ENCODE measurements at places on chromosomes 4 and X.

DNA sequence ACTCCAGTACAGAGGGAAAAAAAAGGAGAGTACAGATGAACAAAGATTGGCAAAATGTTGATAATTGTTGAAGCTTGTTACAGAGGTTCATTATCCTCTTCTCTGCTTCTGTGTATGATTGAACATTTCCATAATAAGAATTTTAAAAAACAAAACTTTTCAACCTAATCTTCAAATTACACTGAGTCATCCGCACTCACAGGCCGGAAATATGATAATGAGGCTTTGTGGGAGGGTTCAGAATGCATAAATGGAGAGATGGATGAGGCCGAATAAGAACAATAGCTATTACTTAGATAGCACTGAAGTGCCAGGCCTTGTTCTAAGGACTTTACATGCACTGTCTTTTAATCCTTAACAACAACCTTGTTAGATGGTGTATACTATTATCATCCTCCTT lies 4.6 kb upstream of the ERCC6L start:
- no peak for DNase-seq

DNA sequence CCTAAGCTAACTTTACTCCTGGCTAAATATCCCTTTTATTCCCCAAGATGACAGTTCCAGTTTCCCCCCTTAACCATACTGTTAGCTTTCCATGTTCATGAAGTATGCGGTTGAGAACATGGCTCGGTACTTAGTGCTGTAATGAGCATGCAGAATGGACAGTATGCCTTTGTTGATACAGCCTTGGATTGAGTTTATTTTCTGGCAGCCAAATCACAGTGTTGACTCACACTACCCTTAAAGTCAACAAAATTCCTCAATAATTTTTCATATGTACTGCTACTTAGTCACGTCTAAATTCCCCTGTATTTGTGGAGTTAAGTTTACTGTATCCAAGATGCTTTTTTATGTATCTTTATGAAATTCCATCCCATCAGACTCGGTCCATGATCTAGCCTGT lies 1.4 kb upstream of the VEGFC start:
- no peak for DNase-seq

DNA sequence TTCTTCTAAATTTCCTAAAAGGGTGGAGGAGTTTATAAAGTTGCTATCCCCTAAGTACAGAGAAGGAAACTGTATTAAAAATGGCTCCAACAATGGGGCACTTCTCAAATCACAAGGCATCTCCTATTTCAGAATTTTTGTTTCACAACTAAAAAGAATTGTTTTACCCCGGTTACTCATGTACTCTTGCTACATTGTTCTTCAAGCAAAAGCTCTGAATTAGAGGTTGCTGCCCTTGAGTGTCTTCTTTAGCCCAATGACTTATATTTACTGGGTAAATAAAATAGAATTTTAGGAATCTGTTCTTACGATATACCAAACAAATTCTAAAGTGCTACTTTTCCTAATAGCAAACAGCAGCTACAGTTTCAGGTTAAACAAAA lies 67.5 kb downstream of the PPEF2 start:
- no peak for DNase-seq

DNA sequence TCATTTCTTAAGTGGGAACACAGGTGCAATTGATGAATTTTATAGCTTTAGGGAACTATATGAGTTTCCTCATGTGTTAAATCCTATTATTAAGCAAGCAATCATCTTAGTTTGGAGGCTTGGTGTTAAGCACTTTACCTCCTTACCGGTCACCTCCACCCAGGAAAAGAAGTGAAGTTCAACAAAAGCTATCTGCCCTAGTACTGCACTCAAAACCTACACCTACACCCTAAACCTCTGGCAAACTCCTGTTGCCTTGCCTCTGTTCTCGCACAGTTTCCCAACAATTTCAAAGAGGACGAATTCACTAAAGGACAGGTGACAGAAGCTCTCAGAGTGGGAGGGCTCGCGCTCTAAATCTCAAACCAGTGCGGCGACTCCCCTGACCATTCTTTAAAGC lies 85.7 kb upstream of the TENT5D start:
- no peak for DNase-seq

GRCh38 chr4:120327276-120327675 lies 260.6 kb upstream of the MAD2L1 start:
- DNase-seq: no peak

GRCh38 chrX:109859651-109860050 lies 126.6 kb upstream of the ACSL4 start:
- no peak for DNase-seq

DNA sequence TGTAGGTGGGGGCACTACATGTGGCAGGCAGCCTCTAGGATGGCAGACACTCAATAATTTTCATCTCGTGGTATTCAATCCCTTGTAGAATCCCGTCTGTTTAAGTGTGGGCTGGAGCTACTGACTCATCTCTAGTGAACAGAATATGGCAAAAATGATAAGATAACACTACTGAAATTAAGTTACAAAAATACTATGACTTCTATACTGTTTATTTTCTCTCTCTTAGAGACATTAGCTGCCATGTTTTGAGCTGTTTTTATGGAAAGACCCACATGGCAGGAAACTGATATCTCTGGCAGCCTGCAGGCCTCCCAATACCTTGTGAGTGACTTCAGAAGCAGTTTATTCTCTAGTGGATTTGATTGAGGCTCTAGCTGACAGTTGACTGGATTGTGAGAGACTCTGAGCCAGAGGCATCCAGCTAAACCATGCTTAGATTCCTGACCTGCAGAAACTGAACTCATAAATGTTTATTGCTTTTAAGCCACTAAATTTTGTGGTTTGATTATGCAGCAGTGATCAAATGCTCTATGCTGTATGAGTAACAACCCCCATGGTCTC lies 298.8 kb upstream of the CTSO start:
- no peak for DNase-seq

- no peak for DNase-seq
Measured at GRCh38 chrX:148080593-148080992, 99.5 kb downstream of the FMR1NB start.

DNA sequence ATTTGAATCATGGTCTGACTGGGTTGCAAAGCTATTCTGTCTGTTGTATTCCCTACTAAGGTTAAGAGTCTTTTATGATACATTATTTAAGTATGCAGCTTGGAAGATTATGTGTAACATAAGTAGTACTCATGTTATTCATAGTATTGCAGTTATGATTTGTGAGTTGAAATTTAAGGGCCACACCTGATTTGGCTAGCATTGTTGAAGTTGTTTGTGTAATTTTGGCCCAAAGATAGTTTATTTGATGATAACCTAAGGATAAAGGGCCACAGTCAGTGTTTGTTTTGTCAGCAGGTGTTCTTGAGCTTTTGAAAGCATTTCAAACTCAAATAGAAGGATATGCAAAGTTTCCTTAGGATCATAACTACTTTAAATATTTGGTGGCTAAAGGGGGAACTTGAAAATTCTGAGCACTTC lies 38.9 kb downstream of the NUDT9 start:
- DNase-seq: no peak

- DNase-seq: no peak
Measured at GRCh38 chr4:3019145-3019846, 55.0 kb downstream of the HTT-AS start.

- DNase-seq: no peak
Measured at GRCh38 chr4:181821039-181822004, 421.9 kb upstream of the TENM3 start.

DNA sequence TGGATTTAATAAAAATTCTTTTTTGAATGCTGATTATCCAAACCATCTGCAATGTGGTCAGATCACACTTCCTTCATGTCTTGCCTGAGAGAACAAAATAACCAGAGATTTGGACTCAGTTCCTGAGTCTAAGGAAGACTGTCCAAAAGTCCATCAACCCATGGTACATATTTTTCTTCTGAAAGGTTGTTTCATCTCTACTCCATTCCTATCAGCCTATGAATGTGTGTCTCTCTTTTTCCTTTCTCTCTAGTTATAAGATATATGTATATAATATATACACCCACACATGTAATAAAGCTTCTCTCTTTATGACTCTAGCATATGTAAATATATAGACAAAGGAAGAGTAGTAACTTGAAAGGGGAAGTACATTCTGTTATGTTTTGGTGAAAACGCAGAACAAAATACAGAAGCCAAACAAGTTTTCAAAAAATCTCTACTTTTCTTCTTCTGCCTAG lies 226.9 kb downstream of the ARHGAP24 start:
- no peak for DNase-seq

- no peak for DNase-seq
Measured at GRCh38 chrX:84223261-84223660, 35.3 kb upstream of the RPS6KA6 start.

DNA sequence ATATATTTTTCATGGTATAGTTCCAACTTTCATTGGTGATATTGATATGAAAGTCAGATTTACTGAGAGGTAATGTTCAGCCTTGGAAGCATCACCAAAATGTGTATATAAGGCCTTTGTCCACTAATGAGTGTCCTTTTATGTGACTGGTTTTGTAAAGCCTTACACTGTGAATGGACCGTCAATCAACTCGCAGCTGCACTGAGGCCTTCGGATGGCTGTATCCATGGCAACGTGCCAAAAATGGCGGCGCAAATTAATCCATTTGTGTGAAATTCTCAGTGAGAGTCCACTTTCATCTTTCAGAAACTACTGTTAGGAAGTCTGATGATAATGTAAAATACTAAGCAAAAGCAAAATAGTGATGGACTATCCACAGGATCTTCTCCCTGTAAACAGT lies 131.7 kb downstream of the SPCS3 start:
- DNase-seq: no peak

- DNase-seq: no peak
Measured at GRCh38 chr4:71635139-71635748, 148.6 kb downstream of the GC start.

GRCh38 chrX:72142794-72143608 lies 11.3 kb upstream of the RTL5 start:
- DNase-seq: no peak

- no peak for DNase-seq
Measured at GRCh38 chr4:121668368-121669162, 28.2 kb downstream of the ANXA5 start.

DNA sequence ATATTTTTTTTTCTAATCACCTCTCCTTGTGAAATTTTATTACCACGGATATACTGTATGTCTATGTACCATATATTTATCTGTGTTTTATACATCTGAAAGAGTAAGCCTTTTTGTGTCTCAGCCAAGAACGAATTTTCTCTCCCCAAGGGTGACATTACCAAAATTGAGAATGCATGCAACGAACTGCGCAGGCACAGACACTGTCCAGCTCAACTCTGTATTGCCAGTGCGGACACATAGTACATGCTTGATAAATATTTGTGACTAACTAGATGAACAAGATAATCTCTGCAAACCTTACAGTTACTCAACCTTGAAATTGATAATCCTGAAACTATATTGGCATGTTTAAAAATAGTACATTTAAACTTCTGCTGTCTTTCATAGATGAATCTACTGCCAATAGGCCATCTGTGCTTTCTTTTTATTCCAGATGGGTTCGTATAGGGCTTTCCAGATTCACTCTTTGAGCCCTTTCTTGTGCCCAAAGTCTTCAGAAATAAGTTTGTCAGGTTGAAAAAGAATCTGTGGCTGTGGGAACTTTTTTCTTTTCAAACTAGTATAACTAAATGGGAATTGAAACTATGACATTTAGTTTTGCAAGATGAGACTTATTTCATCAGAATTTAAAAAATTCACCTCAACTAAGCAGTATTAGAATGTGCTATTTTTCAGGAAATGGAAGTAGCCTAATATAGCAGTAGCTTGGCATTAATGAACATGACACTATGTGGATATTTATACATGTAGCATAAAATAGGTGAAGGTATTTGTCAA lies 38.9 kb downstream of the DTHD1 start:
- no peak for DNase-seq

DNA sequence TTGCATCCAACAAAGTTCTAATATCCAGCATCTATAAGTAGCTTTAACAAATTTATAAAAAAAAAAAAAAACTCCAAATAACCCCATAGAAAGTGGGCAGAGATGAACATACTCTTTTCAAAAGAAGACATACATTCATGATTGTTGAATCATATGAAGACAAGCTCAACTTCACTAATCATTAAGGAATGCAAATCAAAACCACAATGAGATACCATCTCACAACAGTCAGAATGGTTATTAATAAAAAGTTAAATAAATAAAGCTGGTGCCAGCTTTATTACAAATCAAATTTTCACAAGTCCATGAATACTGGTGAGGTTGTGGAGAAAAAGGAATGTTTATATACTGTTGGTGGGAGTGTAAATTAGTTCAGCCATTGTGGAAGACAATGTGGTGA lies 592.0 kb downstream of the IQCM start:
- no peak for DNase-seq

DNA sequence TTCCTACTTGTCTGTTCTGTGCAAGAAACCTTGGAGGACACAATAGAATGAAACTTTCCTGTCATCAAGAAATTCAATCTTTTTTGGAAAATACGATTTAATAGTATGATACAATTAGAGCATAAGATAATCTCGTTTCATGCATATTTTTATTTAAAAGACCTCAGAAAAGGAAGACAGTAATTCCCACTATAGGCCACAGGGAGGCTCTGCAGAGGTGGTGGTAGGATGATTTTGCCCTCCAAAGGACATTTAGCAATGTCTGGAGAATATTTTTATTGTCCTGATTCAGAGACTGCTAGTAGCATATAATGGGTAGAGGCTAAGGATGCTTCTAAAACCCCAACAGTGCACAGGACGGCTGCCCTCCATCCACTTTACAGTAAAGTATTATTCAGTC lies 68.7 kb downstream of the PAK3 start:
- DNase-seq: no peak

DNA sequence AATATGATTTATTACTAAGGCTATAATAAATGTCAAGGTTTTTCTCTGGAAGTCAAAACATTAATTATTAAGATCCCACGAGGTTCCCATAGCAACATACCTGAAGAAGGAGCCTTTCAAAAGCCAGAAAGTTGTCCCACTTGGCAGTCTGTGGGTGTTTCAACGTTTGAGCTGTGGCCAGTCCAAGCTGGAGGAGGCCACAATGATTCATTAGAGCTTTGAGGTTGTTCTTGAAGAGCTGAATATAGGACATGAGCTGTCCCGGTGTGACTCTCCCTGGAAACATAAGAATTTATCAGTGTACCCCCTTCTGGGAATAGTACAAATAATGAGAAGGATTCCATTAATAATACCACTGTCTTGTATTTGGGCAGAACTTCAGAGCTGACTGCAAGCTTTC lies 92.1 kb downstream of the SCFD2 start:
- no peak for DNase-seq

DNA sequence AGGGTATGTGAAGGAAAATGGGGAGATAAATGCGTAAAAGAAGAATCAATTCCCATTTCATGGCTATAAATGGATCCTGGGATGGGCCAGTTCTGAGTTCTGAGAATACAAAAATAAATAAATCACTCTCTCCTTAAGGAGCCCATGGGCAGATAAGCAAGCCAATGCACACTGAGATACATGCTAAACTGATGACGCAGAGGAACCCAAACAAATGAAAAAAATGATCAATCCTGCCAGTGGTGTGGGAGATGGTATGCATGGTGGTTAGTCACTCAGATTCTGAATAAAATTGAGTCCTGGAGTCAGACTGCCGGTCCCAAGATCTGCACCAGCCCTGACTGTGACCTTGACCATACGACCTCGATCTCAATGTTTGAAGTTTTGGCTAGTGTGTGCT lies 59.7 kb downstream of the NEIL3 start:
- DNase-seq: no peak

GRCh38 chr4:7538518-7538917 lies 103.8 kb upstream of the PSAPL1 start:
- DNase-seq: no peak

GRCh38 chr4:10260777-10261176 lies 144.2 kb upstream of the WDR1 start:
- DNase-seq: no peak

GRCh38 chr4:129335276-129335675 lies 239.3 kb downstream of the C4orf33 start:
- no peak for DNase-seq

Measured in upper lobe of left lung (tissue), 6 donors.